ENCODE measurements at places on chromosomes 11 and 22.

DNA sequence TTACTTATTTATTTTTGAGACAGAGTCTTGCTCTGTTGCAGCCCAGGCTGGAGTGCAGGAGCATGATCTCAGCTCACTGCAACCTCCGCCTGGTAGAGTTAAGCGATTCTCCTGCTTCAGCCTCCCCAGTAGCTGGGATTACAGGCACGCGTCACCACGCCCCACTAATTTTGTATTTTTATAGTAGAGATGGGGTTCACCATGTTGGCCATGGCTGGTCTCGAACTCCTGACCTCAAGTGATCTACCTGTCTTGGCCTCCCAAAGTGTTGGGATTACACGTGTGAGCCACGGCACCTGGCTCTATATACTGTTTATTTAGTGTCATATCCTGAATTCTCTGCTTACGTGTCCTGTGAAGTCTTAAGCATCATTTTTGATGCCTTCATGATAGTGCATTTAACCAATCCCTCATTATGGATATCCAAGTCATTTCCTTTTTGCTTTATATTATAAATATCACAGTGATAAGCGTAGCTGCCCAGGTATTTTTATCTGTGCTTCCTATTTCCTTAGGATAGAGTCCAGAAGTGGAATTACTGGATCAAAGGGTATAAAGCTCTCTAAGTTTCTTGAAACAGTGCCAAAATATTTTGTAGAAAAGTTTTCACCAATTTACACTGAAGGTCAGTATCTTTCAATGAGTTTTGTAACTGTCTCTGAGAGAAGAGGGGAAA is 871 bp upstream of the SIDT2 start:
- DNase-seq = no peak

- no peak for DNase-seq
Observed at GRCh38 chr22:34534101-34534500, 531.9 kb upstream of the ISX start.

- DNase-seq = no peak
Observed at GRCh38 chr11:27118949-27119348, 78.3 kb downstream of the BBOX1 start.

GRCh38 chr11:118914178-118914918 is 11.4 kb downstream of the BCL9L start:
- DNase-seq = no peak

GRCh38 chr11:66818231-66818955 is 24.8 kb upstream of the RCE1 start:
- no peak for DNase-seq

GRCh38 chr11:125464666-125465065 is 31.4 kb downstream of the FEZ1 start:
- no peak for DNase-seq

Measured in stimulated activated CD4-positive, alpha-beta T cell treated with anti-CD3 and anti-CD28 coated beads, TNF-alpha, amount 100 ng/mL, for 1 hour (primary cell).